ENCODE measurements at places on chromosomes 12 and 14. TPM values are rescaled to one million over a fixed set of nuclear protein-coding genes. Genes with fewer than 3 reads are reported as not detected.
A peak's percentile ranks its signal among the peaks of the same experiment; 100 is the strongest.

The CHGA gene
- total RNA-seq, result not detected

The CCDC197 gene
- total RNA-seq, result not detected

The C1R gene
- 50.9 TPM for total RNA-seq

The SLC35F4 gene
- total RNA-seq, result not detected

The KLHL33 gene
- total RNA-seq, result not detected

The PLCZ1 gene
- total RNA-seq, result not detected

The TAS2R9 gene
- total RNA-seq, result not detected

The RIPK3 gene
- total RNA-seq, result not detected

The PABPN1 gene
- 89.9 TPM for total RNA-seq

The KCNH3 gene
- total RNA-seq, result not detected

The OLR1 gene
- total RNA-seq, result 8.6 TPM

DNA sequence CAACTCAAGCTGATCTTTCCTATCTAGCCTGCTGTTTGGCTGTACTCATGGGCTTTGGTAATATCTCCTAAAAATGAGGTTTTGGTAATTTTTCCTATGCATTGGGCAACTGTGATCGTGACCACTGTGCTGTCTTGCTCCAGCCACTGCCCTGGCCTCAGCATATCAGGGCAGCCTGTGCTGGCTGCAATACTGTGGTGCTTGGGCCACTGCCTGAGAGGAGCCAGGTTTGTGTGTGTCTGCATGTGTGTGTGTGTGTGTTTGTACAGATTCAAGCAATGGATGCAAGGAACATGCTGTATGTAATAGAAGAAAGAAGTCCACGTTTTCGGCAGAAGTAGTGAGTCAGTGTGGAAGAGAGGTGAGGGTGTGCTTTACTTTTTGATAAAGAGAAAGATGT is 13.0 kb downstream of the ERG28 start:
- peak; percentile 2 for DNase-seq

GRCh38 chr14:23137813-23138535 is 18.9 kb upstream of the CEBPE start:
- no peak for DNase-seq

GRCh38 chr12:15520844-15521243 is 198.5 kb downstream of the PTPRO start:
- no peak for DNase-seq

DNA sequence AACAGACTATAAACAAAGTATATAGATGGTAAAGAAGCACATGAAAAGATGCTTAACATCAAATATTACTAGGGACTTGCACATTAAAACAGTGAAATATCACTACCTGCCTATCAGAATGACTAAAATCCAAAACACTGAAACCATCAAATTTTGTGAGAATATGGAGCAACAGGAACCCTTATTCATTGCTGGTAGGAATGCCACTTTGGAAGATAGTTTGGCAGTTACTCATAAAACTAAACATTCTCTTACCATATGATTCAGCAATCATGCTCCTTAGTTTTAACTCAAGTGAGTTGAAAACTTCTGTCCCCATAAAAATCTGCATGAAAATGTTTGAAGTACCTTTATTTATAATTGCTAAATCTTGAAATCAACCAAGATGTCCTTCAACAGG is 297.6 kb downstream of the DAD1 start:
- no peak for DNase-seq

DNA sequence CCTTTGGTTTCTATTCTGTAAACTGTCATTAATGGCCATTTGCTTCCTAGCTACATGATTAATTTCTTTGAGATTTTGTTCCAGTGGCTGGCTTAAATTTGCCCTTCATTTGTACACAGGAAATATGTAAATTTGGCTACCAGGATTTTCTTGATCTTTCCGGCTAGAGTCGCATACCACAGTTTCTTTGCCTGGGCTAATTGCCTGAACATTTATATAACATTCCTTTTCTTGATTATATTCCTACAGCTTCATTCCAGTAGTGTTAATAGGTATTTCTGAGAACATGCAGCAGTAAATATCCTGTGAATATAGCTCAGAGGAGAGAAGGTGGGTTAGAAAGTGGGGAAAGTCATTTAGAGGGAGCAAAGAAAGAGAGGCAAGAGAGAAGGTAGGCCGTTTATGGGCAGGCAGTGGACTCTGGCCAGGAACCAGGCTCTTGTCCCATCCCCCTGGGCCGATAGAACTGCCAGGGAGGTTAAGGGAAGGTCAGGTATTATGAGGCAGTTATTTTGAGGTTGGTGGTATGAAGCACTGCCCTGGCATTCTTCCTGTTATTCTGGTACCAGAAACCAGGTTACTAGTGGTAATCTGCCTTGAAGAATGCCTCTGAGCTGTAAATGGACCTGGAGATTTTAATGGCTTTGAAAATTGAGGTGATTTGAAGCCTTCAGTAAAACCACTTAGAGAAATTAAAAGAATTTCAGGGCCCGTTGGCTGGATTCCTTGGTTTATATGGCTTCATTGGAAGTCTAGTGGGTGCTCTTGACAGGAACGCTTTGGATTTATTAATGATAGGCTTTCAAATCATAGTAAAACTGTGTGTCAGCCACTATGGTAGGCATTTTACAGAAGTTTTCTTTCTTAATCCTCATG is 4.4 kb downstream of the RNF10 start:
- peak; percentile 72 for DNase-seq

DNA sequence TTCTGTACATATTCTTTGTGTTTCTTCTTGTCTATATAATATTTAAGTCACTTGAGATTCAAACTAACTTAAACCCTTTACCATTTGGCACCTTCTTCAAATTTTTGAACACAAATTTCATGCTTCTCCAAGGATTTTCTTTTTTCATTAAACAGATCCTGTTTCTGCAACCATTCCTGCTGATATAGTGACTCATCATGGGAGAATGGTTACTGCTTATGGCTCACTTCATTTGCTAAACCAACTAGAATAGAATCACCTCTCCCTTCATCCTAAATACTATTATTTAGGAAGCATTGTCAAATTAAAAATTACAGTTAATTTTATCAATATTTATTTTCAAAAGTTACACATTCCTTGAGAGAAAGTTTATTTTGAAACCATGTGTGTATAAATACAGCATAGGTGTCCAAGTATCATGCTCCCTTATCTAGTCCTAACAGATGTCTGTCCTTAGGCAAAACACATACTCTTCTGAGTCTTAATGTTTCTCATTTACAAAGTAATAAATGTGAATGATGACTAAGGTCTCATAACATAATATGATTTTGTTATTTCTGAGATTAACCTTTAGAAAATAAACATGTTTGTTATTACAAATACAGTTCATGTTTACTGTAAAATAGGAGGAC is 40.7 kb downstream of the PLCZ1 start:
- DNase-seq, result no peak

- peak; percentile 26 for DNase-seq
Observed at GRCh38 chr12:13981296-13981962, at the start of gene GRIN2B. TSS of gene GRIN2B (minus strand) at chr12:13981602. CDS start at chr12:13866208, 115,394 bp downstream.

DNA sequence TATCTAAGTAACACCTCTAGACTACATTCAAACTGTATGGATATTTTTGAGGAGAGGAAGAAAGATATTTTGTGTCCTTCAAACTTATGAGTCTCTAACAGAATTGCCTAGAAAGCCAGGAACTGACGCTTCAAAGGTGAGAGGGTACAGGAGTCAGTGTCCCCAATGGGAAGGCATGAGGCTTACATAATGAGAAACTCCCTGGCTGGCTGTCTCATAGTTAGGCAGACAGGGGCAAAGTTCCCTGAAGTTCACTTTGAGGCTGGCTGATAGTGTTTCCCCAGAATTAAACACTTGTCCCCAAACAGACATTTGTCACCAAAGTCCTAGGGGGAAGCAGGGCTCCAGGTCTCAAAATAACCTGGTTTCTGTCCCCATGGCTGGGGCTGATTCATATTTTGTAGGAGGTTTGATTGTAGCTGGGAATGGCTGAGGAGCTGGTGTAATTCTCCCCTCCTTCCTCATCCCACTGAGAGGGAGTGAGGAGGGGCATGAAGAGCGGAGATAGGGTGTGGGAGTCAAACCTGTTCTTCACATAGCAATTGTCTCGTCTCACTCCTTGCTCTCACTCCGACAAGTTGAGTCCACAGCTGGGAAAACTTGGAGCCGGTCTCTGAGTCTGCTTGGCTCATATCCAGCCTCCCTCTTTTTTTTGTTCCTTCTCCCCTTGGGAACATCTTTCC is 56.4 kb upstream of the CISTR start:
- no peak for DNase-seq

GRCh38 chr12:108950991-108951739 is 69.7 kb downstream of the SVOP start:
- peak; percentile 38 for DNase-seq

- DNase-seq, result peak; percentile 88
Observed at GRCh38 chr12:107461222-107461975, 224.2 kb upstream of the PWP1 start.

DNA sequence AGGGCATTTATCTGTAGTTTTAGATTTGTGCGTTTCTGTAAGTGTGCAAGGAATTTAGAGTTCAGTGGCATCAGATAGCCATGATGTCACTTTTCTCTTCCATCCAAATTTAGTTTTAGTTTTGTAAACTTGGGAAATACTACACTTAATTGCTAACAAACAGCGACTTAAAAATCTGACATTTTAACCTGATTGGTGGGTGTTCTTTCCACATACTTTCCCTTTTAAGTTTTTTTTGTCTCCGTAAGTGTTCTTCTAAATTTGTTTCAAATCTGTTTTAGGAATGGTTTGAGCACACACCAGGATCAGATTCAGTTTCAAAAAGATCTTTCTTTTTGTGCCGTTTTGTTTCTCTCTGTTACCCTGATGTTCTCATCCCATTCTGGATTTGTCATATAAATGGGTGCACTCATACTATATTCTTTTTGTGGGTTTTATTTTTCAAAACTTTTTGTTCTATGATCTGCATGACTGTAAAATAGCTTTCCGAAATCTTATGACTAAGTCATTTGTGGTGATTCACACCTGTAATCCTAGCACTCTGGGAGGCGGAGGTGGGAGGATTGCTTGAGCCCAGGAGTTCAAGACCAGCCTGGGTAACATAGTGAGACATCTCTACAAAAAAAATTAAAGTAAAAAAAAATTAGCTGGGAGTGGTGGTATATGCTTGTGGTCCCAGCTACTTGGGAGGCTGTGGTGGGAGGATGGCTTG is 58.9 kb downstream of the FBXO34 start:
- DNase-seq, result no peak

DNA sequence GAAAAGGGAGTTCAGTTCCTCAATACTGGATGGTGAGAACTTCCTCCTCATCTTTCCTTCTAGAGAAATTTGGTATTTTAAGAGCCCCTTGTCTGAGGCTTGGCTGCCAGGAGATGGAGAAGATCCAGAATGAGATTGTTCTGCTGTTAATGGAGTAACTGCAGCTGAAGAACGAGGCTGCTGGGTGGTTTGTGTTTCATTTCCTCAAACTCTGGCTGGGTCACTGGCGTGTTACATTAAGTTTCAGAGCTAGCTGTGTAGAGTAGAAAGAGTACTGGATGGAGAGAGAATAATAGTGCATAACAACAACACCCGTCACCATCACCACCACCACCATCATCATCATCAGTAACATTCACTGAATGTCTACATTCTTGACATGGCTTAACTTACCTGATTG is 325.0 kb upstream of the TBX3 start:
- no peak for DNase-seq

- no peak for DNase-seq
Observed at GRCh38 chr14:53249059-53249458, 95.9 kb upstream of the DDHD1 start.

DNA sequence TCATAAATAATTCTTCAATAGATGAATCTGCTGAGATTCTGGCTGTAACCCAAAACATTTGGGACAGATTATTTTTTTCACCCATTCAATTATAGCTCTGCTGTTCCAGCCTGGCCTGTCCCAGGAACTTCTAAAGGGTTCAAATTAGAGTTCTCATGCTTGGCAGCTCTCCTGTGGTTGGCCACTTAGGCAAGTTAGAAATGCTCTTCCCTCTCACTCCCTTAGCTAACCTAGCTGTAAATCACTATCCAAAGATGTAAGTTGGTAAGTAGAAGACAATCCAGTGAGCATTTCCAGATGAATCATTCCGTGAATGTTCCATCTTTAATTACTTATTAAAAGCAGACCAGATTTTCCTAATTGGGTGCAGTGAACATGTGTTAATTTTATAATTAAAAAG is 760.4 kb upstream of the TBX3 start:
- no peak for DNase-seq

GRCh38 chr12:62252576-62252975 is 7.6 kb upstream of the USP15 start:
- DNase-seq, result no peak

DNA sequence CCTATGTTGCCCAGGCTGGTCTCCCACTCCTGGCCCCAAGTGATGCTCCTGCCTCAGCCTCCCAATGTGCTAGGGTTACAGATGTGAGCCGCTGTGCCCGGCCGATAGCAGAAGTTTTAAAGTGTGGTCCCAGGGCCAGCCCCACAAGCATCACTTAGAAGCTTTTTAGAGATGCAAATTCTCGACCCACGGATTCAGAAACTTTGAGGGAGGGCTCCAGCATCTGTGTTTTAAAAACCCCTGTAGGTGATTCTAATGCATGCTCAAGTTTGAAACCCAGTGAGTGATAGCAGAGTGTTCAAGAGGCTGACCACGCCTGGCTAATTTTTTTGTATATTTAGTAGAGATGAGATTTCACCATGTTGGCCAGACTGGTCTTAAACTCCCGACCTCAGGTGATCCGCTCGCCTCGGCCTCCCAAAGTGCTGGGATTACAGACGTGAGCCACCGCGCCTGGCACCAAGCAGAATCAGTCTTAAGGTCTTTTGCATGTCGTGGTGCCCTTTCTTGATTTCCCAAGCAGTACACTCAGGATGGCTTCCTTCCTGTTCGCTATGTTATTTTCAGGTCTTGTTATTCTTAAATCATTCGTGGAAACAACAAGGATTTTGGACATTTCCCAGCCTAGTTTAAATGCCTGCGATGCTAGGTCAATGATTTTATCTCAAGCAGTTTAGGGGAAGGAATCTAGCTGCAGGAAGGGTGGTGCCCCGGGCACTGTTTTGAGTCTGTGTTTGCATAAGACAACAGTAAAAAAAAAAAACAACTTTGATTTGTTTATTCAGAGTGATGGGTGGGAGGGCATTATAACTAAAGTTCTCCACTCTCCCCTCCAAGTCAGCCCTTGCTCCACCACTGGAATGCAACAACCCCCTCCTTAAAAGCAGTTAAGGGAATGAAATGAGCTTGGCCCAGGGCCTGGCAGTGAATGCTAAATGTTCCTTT is 9.2 kb upstream of the RILPL2 start:
- no peak for DNase-seq

DNA sequence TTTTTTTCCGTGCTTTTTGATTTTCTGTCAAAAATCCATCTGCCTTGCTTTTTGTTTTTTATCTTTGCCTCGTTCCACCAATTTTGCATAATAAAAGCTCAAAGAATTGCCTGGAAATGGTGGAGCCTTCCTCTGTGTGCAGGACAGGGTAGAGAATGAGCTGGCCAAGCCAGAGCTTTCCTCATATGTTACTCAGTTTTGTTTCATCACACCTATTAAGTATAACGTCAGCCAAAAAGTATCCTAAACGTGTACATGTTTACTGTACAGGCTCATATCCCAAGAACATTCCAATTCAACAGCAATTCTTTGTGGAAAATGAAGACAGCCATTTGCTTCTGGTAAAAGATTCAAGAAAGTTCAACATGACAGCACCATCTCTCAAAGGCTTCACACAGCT is 191.2 kb upstream of the LMNTD1 start:
- DNase-seq, result no peak

GRCh38 chr12:56119361-56119796 is 1.3 kb downstream of the ZC3H10 start:
- DNase-seq, result peak; percentile 82

All from MG63 (cell line).